ENCODE measurements at places on chromosomes 12 and 14. TPM values are rescaled to one million over a fixed set of nuclear protein-coding genes. Genes with fewer than 3 reads are reported as not detected.

DNA sequence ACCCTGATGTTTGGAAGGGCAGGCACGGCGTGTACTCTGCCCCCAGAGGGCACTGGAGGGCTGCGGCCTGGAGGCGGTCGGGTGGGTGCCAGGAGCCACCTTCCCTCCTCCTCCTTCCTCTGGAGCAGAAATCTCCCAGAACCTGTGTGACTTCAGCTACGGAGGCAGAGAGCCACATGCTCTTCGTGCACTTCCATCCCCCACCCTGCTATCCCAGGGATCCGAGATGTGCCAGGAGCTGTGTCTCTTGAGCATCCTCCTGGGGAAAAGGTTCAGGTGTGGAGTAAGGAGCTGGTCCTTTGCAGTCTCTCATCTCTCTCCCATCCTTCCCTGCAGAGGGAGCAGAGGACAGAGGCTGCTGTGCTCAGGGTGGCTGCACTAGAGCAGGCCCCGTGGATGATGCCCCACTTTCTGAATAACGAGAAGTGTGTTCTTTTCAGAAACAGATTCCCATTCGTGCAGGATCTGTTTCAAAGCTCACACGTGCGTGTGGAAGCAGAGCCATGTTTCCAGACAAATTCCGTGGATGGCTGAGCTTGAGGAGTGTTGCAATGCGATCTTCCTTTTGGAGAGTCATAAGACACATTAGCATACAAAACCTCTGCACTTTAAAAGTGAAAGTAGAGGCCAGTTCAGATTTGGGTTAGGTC is 162.9 kb downstream of the ADGRD1 start:
- DNase-seq = no peak

GRCh38 chr14:87386524-87386923 is 606.5 kb downstream of the GALC start:
- no peak for DNase-seq

GRCh38 chr14:38775986-38776385 is 327.0 kb downstream of the SEC23A start:
- no peak for DNase-seq

- DNase-seq = no peak
These were observed 349.7 kb downstream of the NRXN3 start for GRCh38 chr14:78519863-78520262.

DNA sequence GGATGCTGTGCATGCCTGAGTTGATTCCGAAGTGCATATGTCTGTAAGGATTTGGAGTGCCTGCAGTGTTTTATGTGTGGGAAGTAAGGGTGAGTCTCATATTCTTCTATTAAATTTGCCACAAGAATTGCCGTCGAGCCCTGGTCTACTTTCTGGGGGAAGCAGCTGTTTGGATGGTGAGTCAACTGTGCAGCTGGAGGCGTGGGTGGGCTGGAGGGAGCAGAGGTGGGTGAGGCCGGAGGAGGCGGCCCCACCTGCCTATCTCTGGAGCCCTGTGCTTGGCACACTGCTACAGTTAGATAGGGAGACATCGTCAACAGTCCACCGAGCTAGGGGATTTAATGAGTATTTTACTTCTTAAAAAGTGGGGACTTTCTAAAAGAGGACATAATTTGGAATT is 9.7 kb downstream of the GLRX5 start:
- no peak for DNase-seq

GRCh38 chr12:94812345-94812744 is 162.0 kb upstream of the TMCC3 start:
- DNase-seq = no peak

- no peak for DNase-seq
These were observed 14.4 kb upstream of the CCER1 start for GRCh38 chr12:90969346-90969745.

- DNase-seq = no peak
These were observed 105.1 kb downstream of the MNAT1 start for GRCh38 chr14:60839657-60840056.

The CCNK gene
- total RNA-seq = 25.7 TPM

DNA sequence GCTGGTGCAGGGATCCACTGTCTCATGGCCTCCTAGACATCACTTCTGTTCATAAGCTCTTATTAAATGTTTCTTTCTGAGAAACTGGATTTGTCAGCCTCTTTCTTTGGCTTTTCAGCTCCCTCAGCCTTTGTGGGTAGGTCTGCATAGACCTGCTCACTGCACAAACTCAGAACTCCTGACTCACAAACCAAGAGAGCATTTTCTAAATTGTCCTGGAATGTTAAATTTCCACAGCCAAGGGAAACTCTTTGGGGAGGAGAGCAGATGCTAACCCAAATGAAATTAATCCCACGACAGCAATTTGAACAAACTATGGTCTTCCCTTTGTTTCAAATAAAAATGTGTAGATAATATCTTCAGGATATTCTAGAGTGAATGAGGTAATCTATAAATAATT is 19.5 kb upstream of the CERS5 start:
- DNase-seq = no peak

- no peak for DNase-seq
These were observed 18.7 kb upstream of the CDCA4 start for GRCh38 chr14:105039458-105040205.

- no peak for DNase-seq
These were observed 38.6 kb downstream of the MGST1 start for GRCh38 chr12:16385782-16386646.

- DNase-seq = no peak
These were observed 3.7 kb downstream of the TMEM52B start for GRCh38 chr12:10182354-10183049.

DNA sequence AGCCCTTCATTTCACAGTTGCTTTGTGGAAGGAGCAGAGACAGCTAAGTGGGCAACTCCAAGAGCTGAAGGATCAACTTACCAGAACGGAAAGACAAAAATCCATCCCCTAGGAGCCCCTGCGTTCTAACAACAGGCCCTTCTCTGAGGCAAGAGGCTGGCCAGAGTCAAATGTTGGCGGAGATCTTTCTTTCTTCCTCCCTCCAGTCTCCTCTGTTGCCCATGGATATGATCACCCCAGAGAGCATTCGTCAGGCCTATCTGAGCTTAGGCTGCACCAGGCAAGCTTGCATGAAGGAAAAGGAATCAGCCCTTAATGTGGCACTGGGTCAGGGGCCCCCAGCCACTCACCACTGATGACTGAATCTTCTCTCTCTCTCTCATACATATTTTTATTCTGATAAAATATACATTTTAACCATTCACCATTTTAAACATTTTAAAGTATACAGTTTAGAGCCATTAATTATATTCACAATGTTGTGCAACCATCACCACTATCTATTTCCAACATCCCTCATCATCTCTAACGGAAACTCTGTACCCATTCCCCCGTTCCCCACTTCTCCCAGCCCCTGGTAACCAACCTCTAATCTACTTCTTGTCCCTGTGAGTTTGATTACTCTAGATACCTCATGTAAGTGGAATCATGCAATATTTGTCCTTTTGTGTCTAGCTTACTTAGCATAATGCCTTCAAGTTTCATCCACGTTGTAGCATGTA is 52.9 kb upstream of the CCND2 start:
- DNase-seq = no peak

GRCh38 chr12:57869298-57869926 is 22.9 kb upstream of the CTDSP2 start:
- no peak for DNase-seq

DNA sequence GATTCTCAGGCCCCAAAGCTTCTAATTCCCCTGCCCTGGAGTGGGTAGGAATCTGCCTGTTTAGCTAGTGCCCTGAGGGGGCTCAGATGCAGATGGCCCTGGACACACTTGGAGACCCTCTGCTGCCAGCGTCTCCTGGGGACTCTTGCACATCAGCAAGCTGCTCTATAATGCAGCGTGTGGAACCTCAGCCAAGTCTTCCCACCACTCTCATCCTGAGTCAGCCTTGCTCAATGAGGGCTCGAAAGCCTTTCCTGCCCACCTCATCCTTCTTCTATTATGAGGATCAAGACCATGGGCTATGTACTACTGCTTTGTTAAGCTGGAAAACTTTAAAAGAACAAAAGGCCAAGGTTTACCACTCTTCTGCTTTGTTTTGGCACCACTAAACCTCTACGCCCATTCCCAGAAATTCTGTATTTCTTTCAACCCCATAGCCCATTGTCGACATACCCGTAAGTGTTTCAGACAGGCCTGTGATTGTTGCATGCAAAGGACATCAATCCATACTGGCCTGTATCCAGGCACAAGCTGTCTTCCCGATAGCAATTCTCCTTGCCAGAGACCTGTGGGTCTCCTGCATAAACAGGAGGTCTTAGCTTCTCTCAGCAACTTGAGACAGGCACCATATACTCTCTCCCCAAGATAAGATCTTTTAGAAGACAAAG is 246.9 kb downstream of the DPF3 start:
- DNase-seq = no peak

GRCh38 chr12:74725154-74725553 is 187.5 kb downstream of the ATXN7L3B start:
- no peak for DNase-seq

- no peak for DNase-seq
These were observed 1.1 kb downstream of the JAG2 start for GRCh38 chr14:105167303-105168092.

GRCh38 chr12:108519558-108519957 is 4.5 kb downstream of the FICD start:
- DNase-seq = no peak

- DNase-seq = no peak
These were observed 94.4 kb downstream of the CRACR2A start for GRCh38 chr12:3658327-3659163.

The GLIPR1 gene
- total RNA-seq = 10.3 TPM

The VWF gene
- total RNA-seq = 21.5 TPM

DNA sequence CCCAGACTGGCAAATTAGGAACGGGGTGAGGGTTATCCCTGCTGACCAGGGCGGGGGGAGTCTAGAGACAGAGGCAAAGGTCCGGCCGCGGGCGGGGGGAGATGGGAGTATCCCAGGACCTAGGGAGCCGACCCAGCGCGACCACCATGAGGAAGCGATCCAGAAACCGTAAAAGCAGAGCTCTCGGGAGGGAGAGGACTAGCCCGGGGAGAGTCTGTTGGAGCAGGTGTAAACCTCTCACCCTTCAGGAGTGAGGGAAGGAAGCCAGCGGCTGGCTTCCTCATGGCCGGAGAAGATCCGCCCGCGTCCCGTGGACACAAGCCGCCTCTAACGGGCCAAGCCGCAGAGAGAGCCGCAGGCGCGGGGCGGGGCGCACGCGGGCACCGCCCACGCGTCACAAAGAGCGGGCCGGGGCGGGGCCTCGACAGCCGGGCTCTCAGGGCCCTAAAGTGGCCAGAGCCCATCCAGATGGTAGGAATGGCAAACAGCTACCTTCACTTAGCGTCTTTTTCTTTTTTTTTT is at the start of gene ACRBP:
Gene ACRBP, minus strand, starts transcription at position 350 of the 522 bp plus-strand sequence. Its CDS starts 66 bp downstream, at position 284.
- DNase-seq = peak; percentile 86

GRCh38 chr14:73739174-73739898 is 25.2 kb upstream of the PNMA1 start:
- no peak for DNase-seq

GRCh38 chr14:48125654-48126053 is 450.2 kb upstream of the MDGA2 start:
- DNase-seq = no peak

The GPD1 gene
- total RNA-seq = 409 TPM

DNA sequence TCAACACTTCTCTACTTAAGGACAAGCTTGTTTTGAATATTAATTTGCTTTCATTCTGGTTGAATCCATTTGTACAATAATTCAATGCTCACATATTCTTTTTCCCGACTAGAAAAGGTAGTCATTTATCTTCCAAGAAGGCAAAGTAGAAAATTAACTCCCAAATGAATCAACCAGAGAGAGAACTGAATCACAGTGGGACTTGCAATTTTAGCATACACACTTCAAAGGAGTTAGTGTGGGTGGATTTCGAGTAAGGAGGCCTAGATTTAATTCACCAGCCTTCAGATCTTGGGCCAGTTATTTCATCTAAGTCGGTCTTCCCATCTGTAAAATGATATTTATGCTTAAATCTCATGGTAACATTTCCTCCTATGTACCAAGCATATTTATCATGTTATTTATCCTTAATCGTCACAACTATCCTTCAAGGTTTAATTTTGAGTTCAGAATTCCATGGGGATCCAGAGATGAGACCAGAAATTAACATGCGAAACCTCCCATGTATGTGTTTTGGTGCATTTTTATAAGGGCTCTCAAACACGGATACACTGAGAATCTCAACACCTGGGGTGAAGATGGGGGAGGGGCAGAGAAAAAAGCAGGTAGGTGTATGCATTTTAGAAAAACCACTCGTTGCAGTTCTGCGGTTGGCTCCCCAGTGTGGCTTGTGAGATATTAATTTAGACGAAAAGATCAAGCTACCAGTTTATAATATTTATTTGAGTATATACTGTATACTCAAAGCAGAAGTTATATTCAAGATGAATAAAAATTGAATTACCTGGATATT is 38.9 kb upstream of the IL22 start:
- DNase-seq = no peak

- DNase-seq = no peak
These were observed 30.3 kb downstream of the DMAC2L start for GRCh38 chr14:50342221-50343078.

DNA sequence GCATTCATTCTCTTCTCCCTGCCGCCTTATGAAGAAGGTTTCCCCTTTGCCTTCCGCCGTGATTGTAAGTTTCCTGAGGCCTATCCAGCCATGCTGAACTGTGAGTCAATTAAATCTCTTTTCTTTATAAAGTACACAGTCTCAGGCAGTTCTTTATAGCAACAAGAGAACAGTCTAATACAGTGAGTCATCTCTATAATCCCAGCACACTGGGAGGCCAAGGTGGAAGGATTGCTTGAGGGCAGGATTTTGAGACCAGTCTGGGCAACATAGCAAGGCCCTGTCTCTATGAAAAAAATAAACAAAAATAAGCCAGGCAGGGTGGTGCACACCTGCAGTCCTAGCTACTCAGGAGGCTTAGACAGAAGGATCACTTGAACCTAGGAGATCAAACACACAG is 259.9 kb downstream of the CEP128 start:
- no peak for DNase-seq

The PIWIL1 gene
- not detected for total RNA-seq

GRCh38 chr12:49675137-49675536 is 32.1 kb downstream of the FMNL3 start:
- DNase-seq = peak; percentile 44

DNA sequence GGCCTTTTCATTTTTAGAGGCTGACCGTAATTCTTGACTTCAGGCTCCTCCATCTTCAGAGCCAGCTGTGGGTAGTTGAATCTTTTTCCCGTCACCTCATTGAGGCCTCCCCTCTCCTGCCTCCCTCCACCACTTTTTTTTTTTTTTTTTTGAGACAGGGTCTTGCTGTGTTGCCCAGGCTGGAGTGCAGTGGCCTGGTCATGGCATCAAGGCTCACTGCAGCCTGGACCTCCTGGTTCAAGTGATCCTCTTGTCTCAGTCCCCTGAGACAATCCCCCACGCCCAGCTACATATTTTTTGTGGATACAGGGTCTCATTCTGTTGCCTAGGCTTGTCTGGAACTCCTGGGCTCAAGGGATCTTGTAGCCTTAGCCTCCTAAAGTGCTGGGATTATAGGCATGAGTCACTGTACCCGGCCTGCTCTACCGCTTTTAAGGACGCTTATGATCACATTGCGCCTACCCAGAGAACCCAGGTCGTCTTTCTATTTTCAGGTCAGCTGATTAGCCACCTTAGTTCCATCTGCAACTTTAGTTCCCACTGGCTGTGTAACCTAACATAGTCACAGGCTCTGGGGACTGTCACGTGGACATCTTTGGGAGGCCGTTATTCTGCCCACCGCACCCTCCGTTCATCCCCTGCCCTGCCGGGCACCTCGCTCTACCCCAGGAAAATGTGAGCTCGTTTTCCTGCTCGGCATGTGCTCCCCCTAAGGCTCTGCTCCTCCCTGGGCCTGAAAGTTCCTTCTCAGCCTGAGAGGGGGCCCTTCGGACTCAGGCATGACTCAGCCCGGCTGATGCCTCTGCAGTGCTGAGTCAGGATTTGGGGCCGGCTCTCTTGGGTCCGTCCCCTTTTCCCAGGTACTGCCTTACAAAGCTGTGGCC is 13.4 kb downstream of the TNFAIP2 start:
- no peak for DNase-seq

GRCh38 chr12:107429006-107429705 is 256.4 kb upstream of the PWP1 start:
- no peak for DNase-seq

Data from Peyer's patch (tissue), 4 donors.